ENCODE measurements at places on chromosomes 16 and 17.
A peak's percentile ranks its signal among the peaks of the same experiment; 100 is the strongest.

DNA sequence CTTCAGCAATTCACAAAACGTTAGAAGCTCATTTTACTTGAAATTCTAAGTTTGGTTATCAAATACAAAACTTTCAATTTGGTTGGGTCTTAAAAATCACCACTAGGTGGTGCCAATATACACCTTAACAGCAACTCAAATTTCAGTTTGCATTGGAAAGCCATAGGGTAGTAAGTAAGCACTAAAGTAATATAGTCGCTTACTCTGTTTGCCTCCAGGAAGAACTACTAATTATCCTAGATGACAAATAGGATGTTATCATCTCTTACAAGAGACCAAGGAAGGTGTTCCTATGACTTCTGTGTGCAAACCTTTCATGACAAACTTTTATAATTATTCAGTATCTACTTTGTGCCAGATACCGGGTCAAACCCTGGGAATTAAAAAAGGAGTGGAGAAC lies 93.3 kb downstream of the MYO1D start:
- no peak for DNase-seq

DNA sequence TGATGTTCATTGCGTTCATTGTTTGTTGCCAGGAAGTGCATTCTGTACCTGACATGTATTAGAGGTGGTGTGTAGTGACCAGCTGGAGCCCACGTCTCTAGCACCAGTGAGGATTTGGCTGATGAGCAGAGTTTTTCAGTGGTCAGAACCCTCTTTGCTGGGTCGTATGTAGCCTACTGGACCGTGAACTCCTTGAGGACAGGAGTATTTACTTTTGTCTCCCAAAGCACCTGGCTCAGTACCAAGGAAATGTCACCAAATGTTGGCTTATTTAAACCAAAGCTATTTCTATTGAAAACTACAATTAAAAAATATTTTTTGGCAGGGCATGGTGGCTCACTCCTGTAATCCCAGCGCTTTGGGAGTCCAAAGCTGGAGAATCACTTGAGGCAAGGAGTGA lies 262.7 kb downstream of the SNX29 start:
- DNase-seq = no peak

- DNase-seq = no peak
Measured at GRCh38 chr17:77326636-77327035, 185.9 kb downstream of the SEC14L1 start.

DNA sequence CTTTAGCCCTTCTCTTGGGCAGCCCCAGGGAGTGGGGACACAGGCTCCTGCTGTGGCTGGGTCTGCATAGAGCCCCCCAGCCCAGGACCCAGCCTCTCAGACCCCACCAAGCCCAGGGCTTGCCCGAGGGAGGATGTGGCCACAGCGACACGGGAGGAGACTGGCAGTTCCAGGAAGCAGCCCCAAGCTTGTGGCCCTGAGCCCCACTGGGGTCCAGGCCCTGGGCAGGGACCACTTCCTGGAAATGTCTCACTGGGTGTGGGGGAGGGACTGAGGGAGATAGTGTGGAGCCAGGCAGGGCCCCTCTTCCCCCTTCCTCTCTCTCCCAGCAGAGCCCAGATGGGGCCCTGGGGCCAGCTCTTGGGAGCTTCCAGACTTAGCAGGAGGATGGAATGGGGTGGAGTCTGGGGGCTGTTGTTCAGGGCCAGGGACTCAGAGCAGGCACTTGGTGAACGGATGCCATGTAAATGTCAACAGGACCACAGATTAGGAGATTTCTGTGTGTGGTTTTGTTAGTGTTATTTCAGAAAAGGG lies 35.3 kb downstream of the ADGRG5 start:
- no peak for DNase-seq

GRCh38 chr16:88974080-88974915 lies 2.7 kb downstream of the CBFA2T3 start:
- DNase-seq = no peak

DNA sequence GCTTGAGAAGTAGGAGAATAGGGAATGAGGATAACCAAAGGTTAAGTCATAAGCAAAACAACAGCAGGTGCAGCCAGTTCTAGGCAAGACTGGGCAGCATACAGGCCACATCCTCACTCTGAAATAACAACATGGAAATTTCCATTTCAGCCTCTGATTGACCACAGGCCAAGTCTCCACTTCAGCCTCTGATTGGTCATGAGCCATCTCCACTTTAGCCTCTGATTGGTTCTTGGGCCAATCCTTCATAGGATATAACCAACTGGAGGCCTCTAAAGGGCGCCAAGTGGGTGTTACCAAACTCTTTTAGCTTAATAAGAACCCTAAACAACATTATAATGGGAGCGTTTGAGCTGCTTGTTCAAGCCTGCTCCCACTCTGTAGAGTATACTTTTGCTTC lies 512.0 kb downstream of the NPIPA7 start:
- no peak for DNase-seq

DNA sequence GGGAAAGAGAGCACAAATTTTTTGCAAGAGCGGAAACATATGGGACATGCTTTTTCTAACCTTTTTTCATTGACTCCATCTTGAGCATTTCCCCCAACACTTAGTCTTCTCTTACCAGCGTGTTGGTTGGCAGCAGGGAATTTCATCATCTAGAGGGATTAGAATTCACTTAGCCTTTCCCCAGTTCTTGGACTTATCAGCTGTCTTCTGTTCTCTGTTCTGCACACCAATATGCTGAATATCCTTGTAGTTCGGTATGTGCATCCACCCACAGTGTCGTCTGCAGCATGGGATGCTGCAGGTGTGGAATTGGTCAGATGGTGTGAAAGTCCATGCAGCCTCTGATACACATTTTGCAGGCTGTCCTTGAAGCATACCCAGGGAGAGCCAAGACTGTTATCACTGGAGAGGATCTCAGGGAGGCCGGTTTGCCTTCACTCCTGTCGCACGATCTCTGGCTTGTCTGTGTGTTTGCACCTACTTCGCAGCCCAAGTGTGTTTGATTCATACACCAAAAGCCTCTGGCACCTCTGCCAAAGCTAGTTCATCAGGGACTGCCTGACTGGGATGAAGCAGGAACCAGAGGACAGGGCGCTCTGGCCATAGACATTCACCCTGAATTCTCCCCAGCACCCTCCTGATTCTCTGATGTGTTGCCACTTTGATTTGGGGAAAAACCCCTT lies 93.3 kb downstream of the SOCS1 start:
- DNase-seq = peak; percentile 19

DNA sequence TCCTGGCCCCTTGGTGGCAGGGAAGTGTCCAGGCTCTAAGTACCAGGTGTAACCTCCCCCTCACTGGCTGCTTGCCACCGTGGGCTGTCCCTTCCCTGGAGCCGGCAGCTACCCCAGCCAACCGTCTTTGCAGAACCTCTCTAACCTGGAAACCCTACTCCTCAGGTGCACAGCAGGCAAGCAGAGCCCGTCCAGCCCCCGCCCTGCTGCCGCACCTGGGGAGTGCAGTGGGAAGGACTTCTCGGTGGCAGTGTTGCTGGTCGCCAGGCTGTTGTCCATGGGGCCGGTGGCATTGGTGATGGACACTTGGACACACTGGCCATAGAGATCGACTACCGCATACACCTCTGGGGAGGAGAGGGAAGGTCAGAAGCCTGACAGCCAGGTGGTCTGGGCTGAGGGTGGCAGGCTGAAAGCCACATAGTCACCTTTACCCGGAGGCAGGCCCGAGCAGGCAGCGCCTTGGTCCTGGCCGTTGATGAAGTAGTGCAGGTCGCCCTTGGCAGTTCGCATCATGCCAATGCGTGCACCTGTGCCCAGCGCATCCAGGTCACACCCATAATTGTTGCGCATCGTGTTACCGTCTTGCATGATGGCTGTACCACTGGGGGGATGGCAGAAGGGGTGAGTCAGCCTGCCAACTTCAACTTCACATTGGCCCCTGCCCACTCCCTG lies 6.5 kb downstream of the NEURL4 start:
- no peak for DNase-seq

DNA sequence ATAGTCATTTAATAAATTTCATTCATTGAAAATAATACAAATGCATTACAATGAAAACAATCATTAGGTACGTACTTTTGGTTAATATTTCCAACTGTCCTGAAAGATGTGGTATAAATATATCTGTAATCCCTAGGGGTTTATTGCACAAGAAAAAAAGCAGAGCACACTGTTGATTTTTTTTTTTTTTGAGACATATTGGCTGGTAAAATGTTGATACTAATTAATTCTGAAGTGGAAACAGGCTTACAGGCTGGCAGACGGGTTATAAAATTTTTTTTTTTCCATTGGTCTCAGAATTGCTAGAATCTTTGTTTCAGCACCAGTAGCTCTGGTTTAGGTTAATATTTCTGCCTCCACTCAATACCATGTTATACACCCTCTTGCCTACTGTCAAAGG lies 193.6 kb downstream of the MAP2K6 start:
- DNase-seq = no peak

GRCh38 chr16:58284031-58284430 lies 10.8 kb downstream of the PRSS54 start:
- no peak for DNase-seq

GRCh38 chr16:16059895-16060590 lies 110.6 kb downstream of the ABCC1 start:
- no peak for DNase-seq

GRCh38 chr17:15744885-15745284 lies 12.8 kb downstream of the TBC1D26 start:
- DNase-seq = no peak

- DNase-seq = no peak
Measured at GRCh38 chr16:79104567-79104966, 496.0 kb downstream of the MAF start.

GRCh38 chr17:58382108-58382871 lies 30.3 kb upstream of the SUPT4H1 start:
- DNase-seq = no peak

GRCh38 chr16:52529226-52529625 lies 17.7 kb downstream of the TOX3 start:
- DNase-seq = no peak

- DNase-seq = peak; percentile 90
Measured at GRCh38 chr16:31476303-31477219, 4.6 kb downstream of the TGFB1I1 start.

DNA sequence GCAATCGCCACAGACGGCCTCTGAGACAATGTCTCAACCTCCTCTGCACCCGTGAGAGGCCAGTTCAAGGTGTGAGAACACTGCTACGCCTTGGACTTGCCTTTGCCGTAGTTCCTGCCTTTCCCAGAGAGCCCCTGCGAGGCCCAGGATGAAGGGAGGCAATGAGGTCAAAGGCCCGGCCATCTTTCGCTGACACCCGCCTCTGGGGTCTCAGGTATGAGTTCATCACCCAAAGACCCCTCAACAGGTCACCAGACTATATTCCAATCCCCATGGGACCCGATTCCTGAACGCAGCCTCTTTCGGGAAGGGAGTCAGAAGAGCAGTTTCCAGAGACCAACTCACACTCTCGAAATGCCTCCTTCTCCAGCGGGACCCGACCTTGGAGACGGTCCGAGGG lies 573.5 kb downstream of the KCNJ18 start:
- no peak for DNase-seq

GRCh38 chr17:1202291-1202690 lies 22.5 kb upstream of the ABR start:
- no peak for DNase-seq

DNA sequence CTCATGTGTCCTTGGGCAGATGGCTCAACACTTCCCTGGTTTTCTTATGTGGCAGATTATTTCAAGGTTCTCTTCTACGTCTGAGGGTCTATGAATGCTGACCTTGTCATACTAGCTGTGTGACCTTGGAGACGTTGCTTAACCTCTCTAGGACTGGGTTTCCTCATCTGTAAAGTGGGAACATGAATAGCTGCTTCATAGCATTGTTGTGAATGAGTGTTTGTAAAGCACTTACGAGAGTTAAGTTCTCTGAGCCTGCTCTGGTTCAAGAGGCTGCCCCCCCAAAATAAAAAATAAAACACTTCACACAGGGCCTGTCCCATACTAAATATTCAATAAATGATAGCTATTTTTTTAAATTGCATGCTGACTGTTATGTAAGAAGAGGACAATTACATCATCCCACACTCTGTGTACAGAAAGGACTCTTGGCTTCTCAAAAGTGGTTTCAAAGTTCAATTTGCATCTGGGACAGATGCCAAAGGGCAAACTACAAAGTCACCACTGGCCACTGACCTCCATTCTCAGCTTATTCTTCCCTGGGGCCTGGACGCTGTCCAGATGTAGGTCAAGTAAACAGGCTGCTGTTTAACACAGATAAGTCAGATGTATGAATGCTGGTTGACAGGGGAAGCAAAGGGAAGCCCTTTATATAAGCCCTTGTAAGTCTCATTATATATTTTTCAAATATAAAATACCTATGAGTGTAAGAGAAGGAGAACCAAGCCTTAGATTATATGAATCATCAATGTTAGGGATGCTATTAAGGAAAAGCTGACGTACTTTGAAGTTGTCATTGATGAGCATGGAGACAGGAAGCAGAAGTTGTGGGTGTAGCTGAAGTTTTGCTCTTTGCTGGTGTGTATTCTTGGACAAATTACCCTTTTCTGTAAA lies 15.4 kb upstream of the NDEL1 start:
- peak; percentile 46 for DNase-seq

DNA sequence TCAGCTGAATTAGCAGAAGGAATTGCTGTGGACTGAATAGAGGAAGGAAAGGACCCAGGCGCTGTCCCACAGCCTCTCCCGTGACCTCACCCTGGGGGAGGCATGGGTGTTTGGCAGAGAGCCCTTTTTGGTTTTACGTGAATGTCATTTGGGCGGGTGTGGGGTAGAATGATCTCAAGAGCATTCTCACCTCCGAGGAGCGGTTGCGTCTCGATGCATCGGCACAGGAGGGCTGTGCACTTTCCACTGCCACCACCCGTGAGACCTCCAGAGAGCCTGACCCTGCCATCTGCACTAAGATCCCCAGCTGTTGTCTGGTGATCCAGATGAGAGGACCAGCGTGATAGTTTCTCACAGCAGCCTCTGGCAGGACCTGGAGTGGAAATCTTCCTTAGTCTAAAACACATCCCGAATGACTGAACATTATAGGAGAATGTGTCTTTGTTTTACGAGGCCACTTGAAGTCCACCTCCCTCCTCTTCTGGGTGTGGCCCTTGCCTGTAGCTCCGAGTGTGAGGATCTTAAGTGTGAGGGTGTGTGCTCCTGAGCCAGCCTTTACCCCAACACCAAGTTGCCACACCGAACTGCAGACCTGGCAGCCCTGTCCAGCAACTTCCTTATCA lies 29.3 kb downstream of the FOXK2 start:
- DNase-seq = no peak

DNA sequence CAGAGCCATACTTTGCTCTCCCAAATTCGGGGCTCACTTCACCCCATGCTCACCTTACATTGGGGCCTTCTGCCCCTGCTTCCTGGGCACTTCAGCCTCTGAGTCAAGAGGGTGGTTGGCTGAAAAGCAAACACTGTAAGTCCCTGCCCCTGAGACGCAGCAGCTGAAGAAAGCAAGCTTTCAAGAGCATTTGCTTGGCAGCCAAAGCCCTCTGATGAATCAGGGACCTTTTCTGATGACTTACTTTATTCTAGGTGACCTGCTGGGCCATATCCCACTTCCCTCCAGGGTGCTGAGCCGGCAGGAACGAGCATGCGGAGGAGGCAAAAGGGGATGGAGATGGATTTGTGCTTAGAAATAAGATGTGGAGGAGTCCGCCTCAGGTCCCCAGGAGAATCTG lies 147.0 kb upstream of the TNRC6C start:
- no peak for DNase-seq

- no peak for DNase-seq
Measured at GRCh38 chr17:13587487-13588338, 14.0 kb downstream of the HS3ST3A1 start.

GRCh38 chr16:47939680-47940079 lies 216.1 kb downstream of the ABCC12 start:
- no peak for DNase-seq
